ENCODE measurements at places on chromosomes 7 and 10. TPM values are rescaled to one million over a fixed set of nuclear protein-coding genes. Genes with fewer than 3 reads are reported as not detected.

Gene CPA2
- 2.2 TPM for total RNA-seq

Gene ANXA8
- not detected for total RNA-seq

DNA sequence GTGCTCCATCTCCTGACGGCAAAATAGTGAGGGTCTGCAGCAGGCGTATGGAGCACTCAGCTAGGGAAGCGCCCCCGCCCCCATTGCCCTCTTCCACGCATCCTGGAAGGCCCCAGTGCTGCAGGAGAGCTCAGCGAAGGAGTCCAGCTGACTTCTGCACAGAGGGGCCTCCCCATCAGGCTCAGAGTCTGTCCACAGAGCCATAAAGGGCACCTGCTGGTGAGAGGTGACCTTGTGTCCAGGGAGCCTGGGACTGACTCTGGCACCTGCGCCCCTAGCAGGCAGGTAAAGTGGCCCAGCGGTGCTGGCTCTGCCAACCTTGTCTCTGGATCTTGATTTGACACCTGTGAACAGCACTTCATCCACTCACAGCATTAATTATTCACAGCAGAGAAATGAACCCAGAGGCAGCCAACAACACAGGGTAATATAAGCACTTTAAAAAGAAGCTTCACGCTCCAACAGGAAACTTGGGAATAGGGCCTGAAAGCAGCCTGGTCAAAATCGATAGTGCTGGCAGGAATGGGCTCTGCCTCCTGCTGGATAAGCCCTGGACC, 59.6 kb downstream of the VOPP1 start:
- DNase-seq, result no peak

DNA sequence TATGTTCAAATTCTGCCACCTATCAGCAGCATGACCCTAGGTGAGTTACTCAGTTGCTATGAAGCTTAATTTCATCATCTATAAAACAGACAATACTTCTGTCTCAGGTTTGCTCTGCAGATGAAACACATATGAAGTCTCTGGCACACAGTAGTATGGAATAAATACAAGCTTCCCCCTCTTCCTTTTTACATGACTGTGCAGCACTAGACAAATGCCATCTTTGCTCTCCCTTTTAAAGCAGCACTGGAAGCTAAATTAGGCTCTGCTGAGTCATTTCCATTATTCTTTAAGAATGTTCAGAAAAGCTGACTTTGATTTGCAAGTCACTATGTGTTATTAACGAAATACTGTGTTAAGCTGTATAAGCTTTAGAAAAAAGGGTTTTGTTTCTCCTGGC, 40.7 kb upstream of the ANAPC16 start:
- no peak for DNase-seq

Gene FAM237B
- total RNA-seq, result not detected

GRCh38 chr7:15802425-15802824, 115.9 kb upstream of the MEOX2 start:
- DNase-seq, result no peak

DNA sequence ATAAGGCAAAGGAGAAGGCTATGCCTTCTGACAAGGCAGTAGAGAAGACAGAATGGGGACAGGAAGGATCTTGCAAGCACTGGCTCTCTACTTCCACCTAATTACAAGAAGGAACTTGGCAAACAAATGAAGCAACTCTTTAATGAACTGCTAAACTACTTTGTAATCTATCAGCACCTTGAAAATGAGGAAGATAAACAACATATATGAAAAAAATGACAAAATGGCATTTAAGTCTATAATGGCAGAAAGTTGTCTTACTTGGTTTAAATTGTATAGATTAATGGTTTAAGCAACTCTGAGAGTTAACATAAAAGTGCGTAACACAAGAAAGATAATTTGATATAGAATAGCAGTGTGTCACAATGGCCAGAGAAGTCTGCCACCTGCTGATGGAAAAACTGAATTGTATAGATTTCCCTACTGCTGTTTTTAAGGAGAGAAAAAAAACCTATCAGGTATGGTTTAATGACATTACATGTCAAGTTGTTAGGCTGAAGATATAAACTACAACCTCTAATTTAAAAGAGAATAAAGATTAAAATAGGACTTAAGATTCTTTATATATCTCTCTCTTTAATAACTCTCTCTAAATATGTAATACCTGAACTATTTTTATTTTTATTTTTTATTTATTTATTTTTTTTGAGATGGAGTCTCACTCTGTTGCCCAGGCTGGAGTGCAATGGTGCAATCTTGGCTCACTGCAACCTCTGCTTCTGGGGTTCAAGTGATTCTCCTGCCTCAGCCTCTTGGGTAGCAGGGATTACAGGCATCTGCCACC, 11.8 kb downstream of the NT5C3A start:
- peak; percentile 17 for DNase-seq

DNA sequence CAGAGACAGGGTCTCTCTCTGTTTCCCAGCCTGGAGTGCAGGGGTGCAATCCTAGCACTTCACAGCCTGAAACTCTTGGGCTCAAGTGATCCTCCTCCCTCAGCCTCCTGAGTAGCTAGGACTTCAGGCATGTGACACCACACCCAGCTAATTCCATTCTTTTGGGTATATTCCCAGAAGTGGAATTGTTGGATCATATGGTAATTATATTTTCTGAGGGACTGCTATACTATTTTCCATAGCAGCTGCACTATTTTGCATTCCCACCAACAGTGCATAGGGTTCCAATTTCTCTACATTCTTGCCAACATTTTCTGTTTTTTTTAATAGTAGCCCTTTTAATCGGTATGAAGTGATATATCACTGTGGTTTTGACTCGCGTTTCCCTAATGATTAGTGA, 30.0 kb upstream of the RAB11FIP2 start:
- DNase-seq, result no peak

Gene SEC31B
- total RNA-seq, result 47.6 TPM

DNA sequence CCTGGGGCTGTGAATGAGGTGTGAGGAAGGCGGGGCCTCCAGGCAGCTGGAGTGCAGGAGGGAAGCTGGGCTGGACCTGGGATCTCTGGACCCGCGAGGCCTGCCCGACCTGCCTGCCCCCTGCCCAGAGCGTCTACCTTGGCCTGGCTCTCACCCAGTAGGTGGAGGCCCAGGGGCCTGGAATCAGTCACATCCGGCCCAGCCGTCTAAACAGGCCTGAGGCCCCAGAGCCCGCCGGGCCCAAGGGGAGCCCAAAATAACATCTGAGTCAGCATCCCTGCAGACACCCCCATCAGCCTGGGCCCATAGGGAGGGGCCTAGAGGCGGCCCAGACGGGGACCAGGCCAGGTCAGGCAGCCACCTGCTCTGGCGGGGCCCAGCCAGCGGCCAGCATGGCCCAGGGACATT, 15.1 kb upstream of the ELN start:
- no peak for DNase-seq

DNA sequence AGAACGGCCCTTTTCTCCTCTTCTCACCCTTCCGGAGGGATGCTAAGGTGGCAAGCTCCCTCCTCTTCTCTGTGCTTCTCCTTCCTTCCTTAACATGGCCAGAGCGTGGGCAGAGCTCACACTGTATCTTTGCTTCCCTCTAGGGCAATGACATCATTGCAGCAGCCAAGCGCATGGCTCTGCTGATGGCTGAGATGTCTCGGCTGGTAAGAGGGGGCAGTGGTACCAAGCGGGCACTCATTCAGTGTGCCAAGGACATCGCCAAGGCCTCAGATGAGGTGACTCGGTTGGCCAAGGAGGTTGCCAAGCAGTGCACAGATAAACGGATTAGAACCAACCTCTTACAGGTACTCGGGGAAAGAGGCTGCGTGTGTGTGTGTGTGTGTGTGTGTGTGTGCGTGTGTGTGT, 36.6 kb downstream of the AP3M1 start:
- no peak for DNase-seq

GRCh38 chr10:123999956-124000615, 93.3 kb downstream of the CHST15 start:
- no peak for DNase-seq

Gene GIMAP1
- total RNA-seq, result 23.5 TPM

DNA sequence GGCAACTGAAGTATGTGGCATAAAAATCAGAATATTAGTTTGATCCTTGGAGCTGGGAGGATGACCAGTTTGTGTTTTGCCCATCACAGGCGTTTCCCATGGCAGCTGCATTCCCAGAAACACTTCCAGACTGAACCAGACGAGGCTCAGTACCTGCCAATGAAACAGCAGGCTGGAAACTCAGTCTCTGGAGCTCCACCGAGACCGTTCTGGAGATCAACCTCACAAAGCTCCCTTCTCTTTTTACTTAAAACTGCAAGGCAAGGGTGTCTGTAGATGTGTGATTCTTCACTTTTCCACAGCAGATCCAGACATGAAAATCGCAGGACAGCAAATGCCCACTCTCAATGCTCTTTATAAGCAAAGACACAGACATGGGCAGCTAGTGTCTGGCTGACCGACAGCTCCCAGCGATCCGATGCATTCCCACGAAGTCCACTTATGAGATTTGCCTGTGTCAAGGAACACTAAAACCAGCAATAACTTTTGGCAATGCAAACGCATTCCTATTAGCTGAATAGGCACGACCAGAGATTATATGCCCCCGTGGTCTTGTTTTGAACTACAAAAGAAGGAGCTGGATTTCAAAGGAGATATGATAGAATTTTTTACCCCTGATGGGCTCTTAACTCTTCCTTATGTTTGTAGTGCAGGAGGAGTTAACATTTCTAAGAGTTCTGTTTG, 72.6 kb downstream of the ADAM12 start:
- no peak for DNase-seq

Measured in T-cell (primary cell).